Activated CD8-positive, alpha-beta memory T cell treated with anti-CD3 and anti-CD28 coated beads for 4 hours (primary cell): ENCODE measurements at places on chromosomes 2 and 18.

DNA sequence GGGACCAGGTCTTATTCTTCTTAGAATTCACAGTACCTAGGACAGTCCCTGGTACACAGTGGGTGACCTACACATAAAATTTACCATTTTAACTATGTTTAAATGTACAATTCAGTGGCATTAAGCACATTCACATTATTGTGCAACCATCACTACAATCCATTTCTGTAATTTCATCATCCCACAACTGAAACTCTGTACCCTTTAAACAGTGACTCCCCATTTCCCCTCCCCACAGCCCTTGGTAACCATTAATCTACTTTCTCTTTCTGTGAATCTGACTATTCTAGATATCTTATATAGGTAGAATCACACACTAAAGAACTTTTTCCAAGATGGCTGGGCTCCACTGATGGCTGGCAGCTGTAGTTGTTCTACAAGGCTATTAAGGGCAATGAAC lies 41.6 kb downstream of the GFPT1 start:
- no peak for DNase-seq

DNA sequence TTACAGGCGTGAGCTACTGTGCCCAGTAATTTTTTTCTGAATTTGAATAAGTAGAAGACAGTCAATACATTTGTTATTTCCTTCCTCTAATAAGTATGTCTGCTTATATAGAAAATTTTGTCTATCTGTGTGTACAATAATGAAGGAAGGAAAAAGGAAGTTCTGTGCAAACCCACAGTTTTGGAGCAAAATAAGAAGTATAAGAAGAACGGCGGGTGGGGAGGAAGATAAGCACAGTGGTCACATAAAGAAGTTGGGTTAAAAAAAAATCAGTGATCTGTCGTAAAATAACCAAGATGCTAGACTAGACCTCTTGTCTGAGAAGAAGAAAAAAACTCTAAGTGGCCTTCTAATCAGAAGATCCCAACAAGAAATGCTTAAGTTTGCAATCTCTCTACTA lies 20.2 kb downstream of the MGAT4A start:
- DNase-seq = no peak

GRCh38 chr2:222433332-222434173 lies 9.2 kb downstream of the SGPP2 start:
- DNase-seq = no peak

DNA sequence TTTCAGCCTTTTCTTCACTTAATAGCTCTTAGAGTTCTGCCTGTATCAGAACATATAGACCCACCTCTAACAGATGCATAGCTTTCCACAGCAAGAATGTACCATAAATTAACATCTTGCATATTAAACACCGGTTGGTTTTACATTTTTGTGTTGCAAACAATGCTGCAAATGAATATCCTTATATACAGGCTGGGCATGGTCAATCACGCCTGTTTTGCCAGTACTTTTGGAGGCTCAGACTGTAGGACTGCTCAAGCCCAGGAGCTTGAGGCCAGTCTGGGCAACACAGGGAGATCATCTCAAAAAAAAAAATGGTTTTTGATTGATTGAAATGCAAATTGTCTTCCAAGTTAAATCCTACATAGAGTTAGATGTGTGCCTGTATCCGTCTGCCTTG lies 1.5 kb upstream of the LCT start:
- DNase-seq = no peak

GRCh38 chr2:213149294-213149875 lies 2.0 kb downstream of the IKZF2 start:
- DNase-seq = no peak

DNA sequence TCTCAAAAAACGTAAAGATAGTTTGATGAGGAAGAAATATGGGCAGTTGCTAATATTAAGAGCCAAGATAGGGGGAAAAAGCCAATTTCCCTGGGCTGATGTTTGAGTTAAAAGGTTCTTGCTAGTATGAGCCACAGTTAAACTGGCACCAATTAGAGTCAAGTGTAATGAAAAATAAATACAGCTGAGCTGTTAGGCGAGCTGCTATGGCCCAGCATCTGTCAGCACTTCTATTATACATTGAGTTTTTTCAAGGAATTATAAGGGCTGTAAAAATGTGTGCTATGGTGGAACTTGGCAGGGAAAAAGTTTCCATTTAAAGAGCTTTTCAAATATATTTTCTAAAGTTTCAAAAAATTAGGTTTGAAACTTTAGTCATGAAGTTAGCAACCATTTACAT lies 279.6 kb downstream of the CYRIA start:
- no peak for DNase-seq

GRCh38 chr2:116582850-116583249 lies 1231.6 kb upstream of the DDX18 start:
- DNase-seq = no peak

DNA sequence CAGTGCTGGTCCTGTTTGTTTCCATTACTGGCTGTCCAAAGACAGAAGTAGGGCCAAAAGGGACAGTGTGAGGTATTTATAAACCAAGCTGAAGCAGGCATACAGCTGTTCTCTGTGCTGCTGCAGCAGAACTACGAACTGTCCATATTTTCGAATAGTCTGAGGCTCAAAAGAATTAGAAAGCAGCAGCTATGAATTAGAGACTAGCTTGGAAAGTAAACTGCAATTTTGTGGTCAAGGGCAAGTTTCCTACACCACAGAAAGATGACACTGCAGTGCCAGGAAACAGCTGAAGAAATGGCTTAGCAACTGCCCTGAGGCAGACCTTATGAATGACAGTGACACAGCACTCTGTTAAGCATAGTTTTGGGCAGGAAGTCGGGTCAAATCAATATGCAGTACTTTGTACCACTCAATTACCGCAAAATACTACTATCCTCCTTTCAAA lies 125.3 kb downstream of the TMEM131 start:
- DNase-seq = peak; percentile 13

GRCh38 chr2:66840321-66841002 lies 405.5 kb downstream of the MEIS1 start:
- no peak for DNase-seq

DNA sequence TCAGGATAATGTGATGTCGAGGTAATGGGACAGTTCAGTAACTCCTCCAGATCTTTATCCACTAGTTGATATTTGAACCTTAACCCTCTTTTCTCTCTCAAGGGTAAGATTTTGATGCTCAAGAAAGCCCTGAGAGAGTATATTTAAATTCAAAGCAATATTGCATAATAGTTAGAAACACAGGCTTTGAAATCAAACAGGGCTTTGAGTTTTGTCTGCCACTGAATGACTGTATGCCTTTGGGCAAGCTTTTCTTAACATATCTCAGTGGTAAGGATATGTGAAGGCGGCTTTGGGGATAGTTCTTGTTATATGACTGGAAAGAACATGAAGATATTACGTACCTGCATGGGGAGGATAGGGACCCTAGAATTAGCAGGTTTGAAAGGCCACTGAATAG lies 11.1 kb downstream of the ITPRID2 start:
- DNase-seq = no peak

DNA sequence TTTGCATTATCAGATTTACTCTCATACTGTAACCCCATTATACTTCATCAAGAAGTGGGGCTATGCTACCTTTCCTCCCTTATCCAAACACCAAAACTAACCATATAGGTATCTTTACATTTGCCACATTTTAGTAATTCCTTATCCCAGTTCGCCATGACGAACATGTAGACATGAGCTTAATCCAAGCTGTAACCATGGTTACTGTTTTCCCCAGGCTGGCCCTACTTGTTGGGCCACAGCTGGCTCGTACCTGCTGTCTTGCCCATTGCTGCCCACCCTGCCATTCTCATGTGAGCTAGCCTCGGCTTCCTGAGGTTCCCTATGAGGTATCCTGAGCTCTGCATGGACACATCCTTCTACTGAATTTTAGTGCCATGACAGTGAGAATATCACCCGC lies 117.7 kb downstream of the PARD3B start:
- DNase-seq = no peak

- DNase-seq = no peak
Observed at GRCh38 chr2:69030800-69031428, 17.9 kb downstream of the ANTXR1 start.

- DNase-seq = no peak
Observed at GRCh38 chr2:215429424-215429823, 6.4 kb downstream of the FN1 start.

DNA sequence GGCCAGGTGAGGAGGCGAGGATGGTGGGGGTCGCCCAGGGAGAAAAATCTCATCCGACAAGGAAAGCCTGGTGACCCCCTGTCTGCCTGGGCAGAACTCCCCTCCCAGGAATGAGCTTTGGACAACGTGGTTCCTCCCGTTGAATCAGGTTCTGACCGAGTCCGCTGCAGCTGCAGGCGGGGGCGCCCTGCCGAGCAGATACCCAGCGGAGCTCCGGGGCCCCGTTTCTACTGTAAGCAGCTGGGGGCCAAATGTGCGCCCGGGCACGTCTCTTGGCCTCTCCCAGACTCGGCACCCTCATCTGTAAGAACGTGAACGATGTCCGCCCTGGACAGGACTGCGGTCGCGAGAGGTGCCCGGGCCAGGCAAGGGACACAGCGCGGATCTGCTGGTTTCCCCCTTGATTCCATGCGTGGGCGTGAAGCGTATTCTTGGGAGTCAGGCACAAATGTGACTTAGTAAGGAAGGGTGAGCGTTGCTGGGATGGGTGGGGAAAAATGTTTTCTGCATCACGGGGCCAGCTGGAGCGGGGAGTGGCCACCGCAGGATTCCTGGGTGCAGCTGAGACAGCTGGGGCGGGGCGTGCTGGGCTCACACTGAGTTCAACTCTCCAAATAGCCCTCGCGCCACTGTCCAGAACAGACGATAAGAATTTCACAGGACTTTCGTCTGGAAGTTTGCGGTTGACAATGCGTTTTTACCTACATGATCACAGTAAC lies 20.2 kb upstream of the TUBB6 start:
- no peak for DNase-seq

GRCh38 chr2:159620796-159621195 lies 4.4 kb upstream of the BAZ2B start:
- no peak for DNase-seq

- peak; percentile 57 for DNase-seq
Observed at GRCh38 chr18:79378536-79379250, 17.0 kb upstream of the NFATC1 start.
